ENCODE measurements at places on chromosomes 13 and 19.

DNA sequence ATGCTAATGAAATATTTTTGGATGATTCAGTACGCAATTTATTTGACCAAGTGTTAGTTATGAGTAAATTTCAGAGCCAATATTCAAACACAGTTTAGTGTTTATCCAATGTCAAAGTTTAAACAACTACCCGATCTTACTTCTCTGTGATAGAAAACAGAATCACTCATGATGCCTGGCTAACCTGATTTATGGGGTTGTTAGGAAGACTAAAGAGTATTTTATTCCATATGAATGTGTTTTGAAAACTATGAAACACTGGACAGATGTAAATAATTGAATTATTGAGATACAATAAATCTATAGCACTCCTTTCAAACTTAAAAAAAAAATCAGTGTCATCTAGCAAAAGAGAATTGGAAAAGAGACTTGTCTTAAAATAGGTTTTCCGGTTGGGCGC is 1181.8 kb downstream of the EFNB2 start:
- DNase-seq, result no peak

GRCh38 chr13:35882722-35883497 is 248.3 kb downstream of the DCLK1 start:
- no peak for DNase-seq

- DNase-seq, result no peak
Measured at GRCh38 chr19:14941189-14941588, at the start of gene OR7C2. TSS of gene OR7C2 (plus strand) at chr19:14941489. CDS start at chr19:14941489, 0 bp downstream.

DNA sequence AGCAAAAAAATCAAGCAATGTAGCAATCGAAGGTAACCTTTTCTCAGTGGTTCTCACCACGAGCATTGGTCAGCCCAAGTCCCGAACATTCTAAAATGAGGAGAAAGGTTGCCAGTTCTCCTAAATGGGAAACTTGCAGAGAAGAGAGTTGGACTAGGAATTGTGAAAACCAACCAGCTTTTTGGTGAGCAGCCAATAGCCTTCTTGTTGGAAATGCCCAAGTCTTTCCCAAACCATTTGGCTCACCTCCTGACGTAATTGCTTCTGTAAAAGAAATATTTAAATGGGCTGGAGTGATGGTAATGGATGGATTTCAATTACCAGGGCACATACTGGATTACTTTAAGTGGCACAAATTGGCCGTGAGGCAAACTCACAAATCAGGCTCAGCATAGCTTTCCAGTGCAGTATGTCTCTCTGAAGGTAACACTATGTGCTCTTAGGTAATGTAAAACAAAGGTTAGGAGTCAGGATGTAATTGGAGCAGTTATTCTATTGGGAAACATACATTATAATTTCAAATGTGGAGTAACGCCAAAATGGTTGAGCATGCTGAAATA is 423.2 kb downstream of the KLF5 start:
- DNase-seq, result peak; percentile 54

DNA sequence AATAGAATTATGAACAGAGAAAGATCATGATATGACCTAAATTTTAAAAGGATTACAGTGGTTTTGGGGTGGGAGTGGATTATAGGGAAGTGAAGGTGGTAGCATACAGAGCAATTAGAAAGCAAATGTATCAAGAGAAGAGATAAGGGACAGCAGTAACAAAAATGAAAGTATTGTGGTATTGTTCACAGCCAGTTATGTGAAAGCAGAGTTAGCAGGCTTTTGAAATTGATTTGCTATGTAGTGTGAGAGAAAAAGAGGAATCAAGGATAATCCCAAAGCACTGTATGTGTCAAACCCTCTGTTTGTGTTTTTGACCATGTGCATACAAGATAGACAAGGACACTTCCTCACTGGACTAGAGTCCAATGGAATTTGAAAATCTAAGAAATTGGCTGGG is 1721.4 kb downstream of the PCDH9 start:
- DNase-seq, result no peak

DNA sequence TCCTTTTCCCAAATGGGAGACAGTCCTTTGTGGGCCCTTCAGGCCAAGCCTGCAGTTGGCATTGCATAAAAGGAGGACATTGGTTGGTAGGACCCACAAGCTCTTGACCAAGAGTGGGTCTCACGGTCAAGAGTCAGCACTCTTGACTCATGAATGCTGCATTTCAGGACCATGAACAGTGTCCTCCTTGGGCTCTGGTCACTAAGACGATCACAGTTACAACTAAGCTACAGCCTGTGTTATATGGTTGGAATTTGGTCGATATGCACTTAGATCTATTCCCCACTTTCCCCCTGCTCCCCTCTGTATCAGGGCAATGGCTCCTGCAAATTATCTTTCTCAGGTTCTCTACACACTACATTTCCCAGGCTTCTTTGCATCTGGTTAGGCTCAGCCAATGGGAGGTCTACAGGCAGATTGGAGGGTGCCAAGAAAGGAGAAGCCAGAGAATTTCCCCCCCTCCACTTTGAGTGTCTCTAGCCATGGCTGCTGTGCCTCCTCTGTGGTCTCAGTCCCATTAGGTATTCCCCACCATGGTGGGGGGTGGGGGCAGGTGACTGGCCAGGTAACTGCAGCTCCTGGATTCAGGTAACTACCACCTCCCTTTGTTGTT is 3.1 kb upstream of the OLFM2 start:
- no peak for DNase-seq

DNA sequence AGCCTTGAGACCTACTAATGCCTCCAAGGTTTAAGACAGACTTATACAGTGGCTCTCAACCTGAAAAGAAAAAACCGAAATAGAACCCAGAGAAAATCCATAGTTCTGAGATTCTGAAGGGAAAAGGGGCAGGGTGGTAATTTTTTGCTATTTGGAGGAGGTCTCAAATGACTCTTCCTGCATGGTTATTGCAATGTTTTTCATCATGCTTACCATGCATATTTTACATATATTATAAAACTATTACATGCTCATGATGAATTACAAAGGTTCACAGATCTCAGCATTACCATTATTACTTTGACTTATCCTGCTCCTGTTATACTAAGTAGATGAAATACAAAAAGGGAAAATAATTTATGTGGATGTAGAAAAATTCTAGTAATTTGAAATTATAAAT is 47.6 kb downstream of the N4BP2L2 start:
- no peak for DNase-seq

- DNase-seq, result no peak
Measured at GRCh38 chr19:6358003-6358402, 3.3 kb upstream of the CLPP start.

- DNase-seq, result no peak
Measured at GRCh38 chr19:51698296-51698695, 5.2 kb downstream of the SPACA6 start.

DNA sequence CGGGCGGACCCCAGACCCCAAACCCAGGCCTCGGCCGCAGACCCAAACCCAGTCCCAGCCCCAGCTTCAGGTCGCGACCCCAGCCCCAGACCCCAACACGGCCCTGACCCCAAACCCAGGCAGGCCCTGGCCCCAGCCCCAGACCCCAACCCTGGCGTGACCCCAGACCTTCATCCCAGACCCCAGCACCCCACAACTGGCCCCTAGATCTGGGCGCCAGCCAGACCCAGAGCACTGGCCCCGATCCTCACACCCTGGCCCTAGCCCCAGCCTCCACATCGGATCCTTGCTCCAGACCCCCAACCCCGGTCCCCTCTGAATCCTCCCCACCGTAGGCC is 7.5 kb downstream of the MBD3 start:
- no peak for DNase-seq

DNA sequence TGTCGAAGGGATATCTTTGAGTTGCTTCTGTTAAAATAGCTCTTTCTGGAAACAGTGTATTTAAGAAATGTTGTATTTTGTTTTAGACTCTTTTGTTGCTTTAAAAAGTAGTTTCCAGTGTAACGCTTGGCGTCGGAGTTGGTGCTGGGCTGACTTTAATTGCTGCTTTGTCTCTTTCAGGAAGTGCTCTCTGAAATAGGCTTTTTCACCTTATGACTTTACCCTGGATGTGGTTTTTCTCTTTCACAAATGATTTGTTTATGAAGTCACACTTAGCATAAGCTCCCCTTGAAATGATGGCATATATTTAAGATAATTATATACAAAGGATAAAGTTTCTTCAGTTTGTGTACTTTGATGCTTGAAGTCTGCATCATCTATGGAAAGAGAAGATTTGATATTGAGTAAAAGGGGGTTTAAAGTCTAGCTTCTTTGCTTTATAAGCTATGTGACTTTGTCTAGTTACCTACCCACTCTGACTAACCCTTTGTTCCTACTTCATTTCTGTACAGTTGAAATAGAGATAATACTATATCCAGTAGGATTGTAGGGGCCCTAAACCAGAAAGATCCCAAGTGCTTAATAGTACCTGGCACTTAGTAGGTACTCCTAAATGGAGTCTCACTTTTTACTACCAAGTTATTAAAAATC is at the start of gene GPR18:
TSS of gene GPR18 (minus strand) at position 170 of the 651 bp plus-strand sequence. CDS start 2,507 bp downstream, outside the sequence.
- no peak for DNase-seq

- DNase-seq, result no peak
Measured at GRCh38 chr19:55606471-55606787, 982 bp downstream of the ZNF865 start.

GRCh38 chr13:34749046-34749445 is 193.0 kb upstream of the NBEA start:
- no peak for DNase-seq

GRCh38 chr13:76717092-76717491 is 169.1 kb downstream of the KCTD12 start:
- no peak for DNase-seq

DNA sequence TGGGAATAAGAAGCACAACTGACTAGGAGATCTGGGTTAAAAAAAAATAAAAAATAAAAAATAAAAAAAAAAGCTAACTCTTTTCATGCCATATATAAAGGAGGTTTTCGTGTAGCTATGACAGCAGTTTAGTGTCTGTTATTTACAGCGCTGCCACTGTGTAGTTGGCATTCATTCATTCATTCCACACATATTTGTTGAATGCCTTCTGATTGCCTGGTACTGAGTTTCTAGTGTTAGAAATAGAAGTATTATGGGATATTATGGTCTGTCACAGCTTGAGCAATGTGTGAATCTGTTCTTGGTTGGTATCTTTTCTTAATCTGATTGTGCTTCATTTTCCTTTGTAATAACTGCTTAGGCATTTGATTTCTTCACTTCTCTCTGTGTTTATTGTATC is 237.4 kb downstream of the NBEA start:
- no peak for DNase-seq

DNA sequence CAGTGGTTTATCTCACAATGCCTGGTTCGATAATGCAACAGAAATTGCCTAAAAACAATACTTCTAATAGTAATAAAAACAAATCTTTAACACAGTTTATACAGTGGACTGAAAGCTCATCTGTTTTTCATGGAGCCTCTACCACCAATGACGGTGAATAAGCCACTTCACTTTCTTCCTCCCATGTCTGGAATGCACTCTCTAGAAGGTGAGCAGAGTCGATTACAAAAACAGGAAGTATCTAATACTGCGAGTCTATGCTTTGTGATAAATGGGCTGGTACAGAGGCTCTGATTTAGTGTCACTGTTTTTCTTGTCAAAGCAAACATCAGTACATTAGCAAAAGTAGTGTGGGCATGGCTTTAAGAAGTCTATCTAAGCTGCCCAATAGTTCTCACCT is 1348.6 kb upstream of the SLC10A2 start:
- no peak for DNase-seq

GRCh38 chr19:21134934-21135366 is 6.9 kb upstream of the ZNF431 start:
- no peak for DNase-seq

GRCh38 chr19:5498830-5499550 is 43.8 kb downstream of the ZNRF4 start:
- DNase-seq, result no peak

- DNase-seq, result peak; percentile 98
Measured at GRCh38 chr13:111947026-111947810, 119.7 kb upstream of the SOX1 start.

- no peak for DNase-seq
Measured at GRCh38 chr13:36912973-36913372, 7.1 kb downstream of the SMAD9 start.

- DNase-seq, result no peak
Measured at GRCh38 chr13:44386913-44387556, 13.4 kb downstream of the SERP2 start.

GRCh38 chr19:15672580-15673175 is at the start of gene CYP4F12:
TSS of gene CYP4F12 (plus strand) at chr19:15673087. CDS start at chr19:15673530, 443 bp downstream.
- DNase-seq, result no peak

DNA sequence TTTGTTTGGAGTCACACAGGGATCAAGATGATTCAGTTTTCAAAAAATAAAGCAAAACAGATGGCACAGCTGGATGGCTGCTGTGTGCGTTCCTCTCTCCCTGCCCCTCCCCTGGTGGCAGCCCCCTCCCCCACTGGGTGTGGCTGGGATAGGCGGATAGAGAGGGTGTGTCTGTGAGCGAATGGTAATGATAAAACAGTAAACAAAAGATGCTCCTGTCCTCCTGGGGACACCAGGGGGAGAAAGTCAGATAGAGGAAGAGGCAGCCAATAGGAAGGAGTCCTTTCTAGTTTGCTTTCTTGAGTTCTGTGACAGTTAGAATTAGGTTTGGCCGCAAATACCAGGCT is 6.5 kb downstream of the TMEM255B start:
- DNase-seq, result no peak

DNA sequence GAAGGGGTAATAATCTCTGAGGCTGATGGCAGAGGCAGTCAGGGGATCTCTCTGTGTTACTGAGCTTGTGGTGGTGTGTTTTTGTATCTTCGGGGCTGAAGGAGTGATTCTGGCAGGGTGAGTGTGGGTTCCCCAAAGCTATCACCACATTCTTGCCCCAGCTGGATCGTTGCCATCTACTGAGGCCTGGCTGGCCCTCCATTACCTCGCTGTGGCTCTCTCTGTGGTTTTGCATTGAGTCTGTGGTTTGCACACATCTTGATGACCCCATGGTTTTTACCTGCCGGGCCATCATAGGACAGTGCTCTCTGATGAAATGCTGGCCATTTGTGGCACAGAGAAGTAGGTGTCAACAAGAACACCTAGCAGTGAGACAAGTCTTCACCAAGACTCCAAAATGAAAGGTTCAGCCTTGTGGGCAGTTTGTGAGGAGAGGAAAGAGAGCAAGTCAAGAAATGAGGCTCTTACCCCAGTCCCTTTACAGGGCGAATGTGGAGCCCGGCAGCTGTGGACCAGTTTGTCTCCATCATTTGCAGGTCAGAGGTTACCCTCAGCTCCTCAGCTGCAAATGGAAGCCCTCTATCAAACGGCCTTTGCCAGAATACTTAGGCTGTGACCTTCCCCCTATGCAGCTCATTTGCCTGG is 69.0 kb upstream of the NPAS1 start:
- DNase-seq, result no peak

GRCh38 chr13:80591976-80592740 is 251.2 kb upstream of the SPRY2 start:
- no peak for DNase-seq

DNA sequence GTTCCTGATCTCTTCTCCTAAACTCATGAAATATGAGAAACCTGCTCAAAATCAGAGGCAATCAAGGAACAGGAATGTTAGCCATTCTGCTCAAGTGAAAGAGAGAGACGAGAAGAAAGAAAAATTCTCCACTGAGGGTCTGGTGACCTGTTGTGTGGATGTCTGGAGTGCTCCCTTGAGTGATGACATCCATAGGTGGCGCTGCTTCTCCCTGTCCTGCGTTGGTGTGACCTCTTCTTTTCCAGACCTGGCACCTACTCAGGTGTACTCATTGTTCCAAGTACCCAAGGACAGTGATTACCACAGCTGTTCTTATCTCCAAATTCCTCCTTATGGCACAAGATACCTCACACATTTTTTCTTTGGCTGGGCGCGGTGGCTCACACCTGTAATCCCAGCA is 4.0 kb downstream of the ZNF223 start:
- DNase-seq, result no peak

Measured in NCI-H1105 treated with DMSO at 0.1 percent for 48 hours (cell line).